ENCODE measurements at places on chromosomes 7 and 10.

GRCh38 chr10:8040651-8041050, 13.8 kb upstream of the GATA3 start:
- DNase-seq: no peak

- no peak for DNase-seq
Measured at GRCh38 chr10:24306507-24306875, 97.6 kb downstream of the KIAA1217 start.

DNA sequence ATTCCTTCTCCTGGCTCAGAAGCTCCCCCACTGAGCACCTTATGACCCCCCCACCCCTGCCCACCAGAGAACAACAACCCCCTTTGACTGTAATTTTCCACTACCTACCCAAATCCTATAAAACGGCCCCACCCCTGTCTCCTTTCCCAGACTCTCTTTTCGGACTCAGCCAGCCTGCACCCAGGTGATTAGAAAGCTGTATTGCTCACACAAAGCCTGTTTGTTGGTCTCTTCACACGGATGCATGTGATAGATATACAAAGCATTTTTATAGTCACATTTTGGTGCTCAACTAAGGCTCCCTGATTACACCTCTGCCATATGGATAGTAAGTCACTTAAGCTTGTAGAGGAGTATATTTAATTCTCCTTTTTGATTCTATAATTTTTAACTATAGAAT, 985.8 kb downstream of the REEP3 start:
- no peak for DNase-seq

DNA sequence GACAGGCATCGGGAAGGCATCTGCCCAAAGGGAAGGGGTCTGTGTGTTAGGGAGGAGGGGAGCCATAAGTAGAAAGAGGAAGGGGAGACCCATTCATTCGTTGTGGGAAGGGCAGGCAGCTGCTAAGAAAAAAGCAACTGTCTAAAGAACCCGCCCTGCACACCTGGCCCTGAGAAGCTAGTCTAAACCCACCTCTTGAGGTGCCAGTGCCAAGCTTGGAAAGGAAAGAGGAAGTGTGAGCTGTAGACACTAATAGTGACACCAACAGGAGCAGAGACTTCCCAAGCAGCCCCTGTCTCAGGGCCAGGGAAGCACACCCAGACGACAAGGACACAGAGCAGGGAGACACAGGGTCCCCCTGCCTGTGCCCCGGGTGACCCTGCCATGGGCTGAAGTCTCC, 40.8 kb upstream of the PRSS58 start:
- DNase-seq: no peak

DNA sequence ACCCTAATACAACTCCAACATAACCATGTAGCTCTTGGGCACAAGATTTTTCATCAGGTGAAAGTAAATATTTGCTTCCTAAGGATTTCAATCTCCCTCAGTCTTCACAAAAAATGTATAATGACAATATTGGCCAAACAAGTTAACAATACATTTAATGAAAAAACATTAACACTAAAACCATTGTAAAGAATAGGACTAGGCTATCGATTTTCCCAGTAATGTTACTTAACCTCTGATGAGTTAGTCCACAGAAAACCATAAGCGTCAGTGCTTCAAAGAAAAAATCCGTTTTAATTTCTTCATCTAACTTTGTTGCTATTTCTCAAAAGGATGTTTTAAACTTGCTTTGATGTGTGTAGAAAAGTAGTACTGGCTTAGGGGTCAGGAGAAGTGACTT, 1.2 kb downstream of the ZNF33B start:
- no peak for DNase-seq

DNA sequence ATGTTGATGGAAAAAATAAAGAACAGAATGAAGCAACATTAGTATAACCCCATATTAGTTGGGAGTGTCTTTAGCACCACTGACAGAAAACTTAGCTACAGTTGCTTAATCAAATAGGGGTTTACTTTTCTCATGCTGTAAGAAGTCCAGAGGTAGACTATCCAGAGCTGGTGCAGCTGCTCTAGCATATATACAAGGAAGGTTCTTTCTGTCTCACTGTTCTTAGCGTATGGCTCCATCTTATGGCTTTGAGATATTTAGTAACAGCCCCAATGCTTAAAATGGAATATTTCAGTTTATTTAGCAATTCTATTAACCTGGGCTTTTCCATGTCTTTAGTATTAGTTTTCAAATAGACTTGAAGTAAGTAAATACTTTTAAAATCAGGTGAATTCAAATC, 15.2 kb upstream of the WNT2 start:
- no peak for DNase-seq

GRCh38 chr7:75734586-75735458, 3.9 kb downstream of the HIP1 start:
- no peak for DNase-seq

DNA sequence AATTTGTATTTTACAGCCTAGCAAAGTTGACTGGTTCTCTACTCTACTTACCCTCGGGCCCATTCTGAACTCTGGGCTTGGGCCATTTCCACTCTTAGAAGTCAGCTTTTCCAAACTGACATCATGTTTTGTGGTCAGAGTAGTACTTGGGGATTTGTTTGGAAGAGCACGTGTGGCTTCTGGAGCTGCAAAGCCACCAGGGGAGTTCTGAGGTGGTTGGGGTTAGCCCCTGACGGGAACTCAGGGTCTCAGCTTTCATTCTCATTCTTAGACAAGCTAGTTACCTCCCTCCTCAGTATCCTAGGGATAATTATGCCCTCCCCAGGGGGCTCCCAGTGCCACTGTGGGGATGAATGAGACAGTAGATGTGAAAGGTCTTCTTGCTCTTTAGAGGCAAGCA, 647.7 kb upstream of the GALNT17 start:
- DNase-seq: no peak

- DNase-seq: no peak
Measured at GRCh38 chr7:43229801-43230200, 117.4 kb downstream of the HECW1 start.

- DNase-seq: no peak
Measured at GRCh38 chr10:104223304-104223703, 8.9 kb downstream of the CFAP43 start.

GRCh38 chr7:127794551-127794950, 142.6 kb downstream of the SND1 start:
- DNase-seq: no peak

DNA sequence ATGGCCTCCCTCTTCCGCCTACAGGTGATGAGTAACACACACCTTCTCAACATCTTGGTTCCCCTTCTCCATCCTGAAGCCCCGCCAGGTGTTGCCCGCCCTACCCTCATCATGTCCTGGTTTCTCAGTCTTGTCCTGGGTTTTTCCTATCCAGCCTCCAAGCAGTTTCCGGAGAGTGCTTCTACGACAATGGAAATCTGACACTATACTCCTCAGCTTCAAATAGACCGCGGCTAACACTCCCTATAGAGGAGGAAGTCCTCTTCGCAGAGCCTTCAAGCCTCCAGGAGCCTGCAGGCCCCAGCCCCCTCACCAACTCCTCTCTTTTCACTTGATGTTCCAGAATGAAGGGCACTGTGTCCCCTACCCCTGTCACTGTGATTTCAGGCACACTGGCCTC, 147.4 kb downstream of the PRPF18 start:
- DNase-seq: no peak

GRCh38 chr7:128814499-128814898, 15.7 kb upstream of the FLNC start:
- peak; percentile 11 for DNase-seq

DNA sequence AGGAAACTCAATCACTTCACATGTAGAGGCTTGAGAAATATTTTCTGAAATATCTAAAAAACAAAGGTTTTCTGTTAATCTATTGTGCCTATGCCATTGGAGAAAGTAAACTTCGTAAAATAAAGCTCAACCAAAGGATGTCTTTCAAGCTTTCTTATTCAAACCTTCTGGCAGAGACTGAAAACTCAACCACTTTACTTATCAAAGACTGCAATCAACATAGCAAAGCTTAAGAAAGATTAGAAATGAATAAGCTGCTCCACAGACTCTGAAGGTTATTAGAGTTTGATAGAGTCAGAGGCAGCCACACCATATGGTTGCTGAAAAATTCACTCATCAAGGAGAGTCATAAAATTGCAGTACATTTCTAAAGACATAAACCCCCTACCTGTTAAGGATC, 245.8 kb upstream of the MEOX2 start:
- no peak for DNase-seq

GRCh38 chr7:55309040-55309991, 55.8 kb upstream of the LANCL2 start:
- no peak for DNase-seq

GRCh38 chr10:50550291-50550839, 73.4 kb downstream of the SGMS1 start:
- DNase-seq: no peak

DNA sequence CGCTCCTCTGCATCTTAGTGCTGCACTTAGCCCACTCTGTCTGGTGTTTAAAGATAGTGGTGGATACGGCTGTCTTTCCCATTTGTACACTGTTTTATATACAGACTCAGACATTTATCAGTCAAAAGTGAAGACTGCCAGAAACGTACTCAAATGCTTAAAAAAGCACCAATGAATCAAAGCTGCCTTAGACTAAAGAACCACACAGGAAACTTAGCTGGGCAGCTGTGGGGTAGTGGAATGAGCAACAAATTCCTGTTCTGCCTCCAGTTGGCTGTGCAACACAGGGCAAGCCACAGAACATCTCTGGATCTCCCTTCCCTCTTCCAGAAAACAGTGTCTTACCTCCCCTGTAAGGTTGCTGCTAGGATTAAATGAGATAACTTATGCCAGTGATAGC, 76.0 kb downstream of the ATXN7L1 start:
- no peak for DNase-seq

DNA sequence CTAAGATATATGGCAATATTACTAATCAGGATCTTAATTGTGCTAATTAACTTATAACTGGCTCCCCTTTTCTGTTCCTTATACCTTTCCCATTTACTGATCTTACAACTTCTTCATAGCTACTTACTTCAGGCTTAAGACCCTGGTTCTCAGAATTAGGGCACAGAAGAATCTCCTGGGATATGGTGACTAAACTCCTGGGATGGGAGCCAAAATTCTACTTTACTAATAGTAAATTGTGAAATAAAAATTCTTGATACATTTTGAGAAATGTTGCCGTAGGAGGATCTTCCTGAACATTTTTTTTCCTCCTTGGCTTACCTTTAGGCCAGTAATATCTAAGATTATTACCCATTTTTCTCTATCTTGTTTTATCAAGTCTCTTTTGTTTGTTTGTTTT, 309.5 kb downstream of the ATRNL1 start:
- DNase-seq: no peak

GRCh38 chr7:153832160-153832559, 220.0 kb upstream of the DPP6 start:
- no peak for DNase-seq

- DNase-seq: no peak
Measured at GRCh38 chr10:2436933-2437332, 630.4 kb upstream of the PFKP start.

GRCh38 chr10:69328380-69328735, 50.1 kb downstream of the HK1 start:
- DNase-seq: no peak

- no peak for DNase-seq
Measured at GRCh38 chr7:901041-901387, 24.7 kb downstream of the GET4 start.

DNA sequence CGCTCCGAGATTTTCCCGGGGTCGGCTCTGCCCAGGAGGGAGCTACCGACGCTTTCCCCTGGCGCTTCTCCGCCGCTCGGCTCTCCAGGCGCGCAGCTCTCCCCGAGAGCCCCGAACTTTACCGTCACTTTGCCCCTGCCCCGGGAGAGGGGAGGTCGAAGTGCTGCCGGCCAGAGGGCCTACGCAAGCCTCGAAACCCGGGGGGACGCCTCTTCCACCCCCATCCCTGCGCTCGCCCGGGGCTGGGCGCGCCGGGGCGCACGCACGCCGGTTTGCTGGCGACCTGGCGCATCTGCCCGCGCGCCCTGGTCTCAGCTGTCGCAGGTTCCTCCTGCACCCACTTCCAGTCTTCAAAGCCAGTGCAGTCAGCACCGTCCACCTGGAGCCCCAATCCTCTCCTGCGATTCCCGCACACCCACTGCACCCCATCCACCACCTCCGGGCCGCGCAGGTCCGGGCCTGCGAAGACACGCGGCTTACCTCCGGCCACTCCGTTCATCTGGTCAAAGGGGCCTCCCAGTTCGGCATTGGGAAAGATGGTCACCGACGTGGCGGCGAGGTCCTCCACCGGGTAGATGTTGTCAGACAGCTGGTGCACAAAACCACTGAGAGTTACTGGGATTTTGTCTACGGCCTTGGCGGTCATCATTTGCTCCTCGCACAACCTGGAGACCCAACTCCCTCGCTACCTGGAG, 638 bp downstream of the EGR2 start:
- DNase-seq: no peak

GRCh38 chr7:55514546-55515265, 57.6 kb downstream of the VOPP1 start:
- no peak for DNase-seq

GRCh38 chr10:21285742-21286331, 239.6 kb downstream of the SKIDA1 start:
- no peak for DNase-seq

GRCh38 chr7:63900394-63901203, 98.0 kb upstream of the ZNF722 start:
- DNase-seq: peak; percentile 52

DNA sequence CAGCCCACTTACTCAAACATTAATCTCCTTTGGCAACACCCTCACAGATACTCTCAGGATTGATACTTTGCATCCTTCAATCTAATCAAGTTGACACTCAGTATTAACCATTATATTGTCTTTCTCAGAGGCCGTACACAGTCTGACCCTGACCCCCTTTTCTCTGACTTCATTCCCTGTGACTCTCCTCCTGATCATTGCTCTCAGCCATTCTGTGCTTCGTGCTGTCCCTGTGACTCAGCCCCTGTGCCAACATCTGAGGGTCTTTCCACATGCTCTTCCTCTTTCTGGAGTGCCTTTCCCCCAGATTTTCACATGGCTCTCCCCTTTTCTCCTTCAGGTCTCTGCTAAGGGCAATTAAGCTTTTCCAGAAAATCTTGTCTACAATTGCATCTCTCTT, 289.0 kb upstream of the PHYHIPL start:
- DNase-seq: no peak

DNA sequence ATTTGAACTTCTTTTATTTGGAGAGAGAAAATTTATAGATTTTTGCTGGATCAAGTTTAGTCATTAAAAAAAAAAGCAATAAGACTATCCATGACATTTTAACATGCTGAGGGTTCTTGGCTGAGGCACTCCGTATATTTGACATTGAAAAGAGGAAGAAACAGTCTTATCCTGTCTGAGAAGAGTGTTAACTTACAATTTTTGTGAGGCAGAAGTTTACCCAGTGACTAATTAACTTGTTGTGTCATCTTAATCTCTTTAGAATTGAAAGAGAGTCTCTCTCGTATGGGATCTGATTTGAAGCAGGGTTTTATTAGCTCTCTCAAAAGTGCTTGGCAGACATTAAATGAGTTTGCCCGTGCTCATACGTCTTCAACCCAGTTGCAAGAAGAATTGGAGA, 39.3 kb downstream of the SEC23IP start:
- no peak for DNase-seq

- no peak for DNase-seq
Measured at GRCh38 chr10:16490511-16490910, 31.2 kb downstream of the C1QL3 start.

- DNase-seq: no peak
Measured at GRCh38 chr7:40874756-40875155, 740.0 kb downstream of the SUGCT start.
